ENCODE measurements at places on chromosomes 16 and 17.

- no peak for DNase-seq
These were observed 48.1 kb upstream of the KSR1 start for GRCh38 chr17:27407916-27408864.

GRCh38 chr17:39667945-39668924 is at the start of gene PNMT:
PNMT (plus strand) TSS chr17:39668453; CDS start chr17:39668476, 23 bp downstream.
- DNase-seq, result peak; percentile 87

- no peak for DNase-seq
These were observed 8.8 kb downstream of the TBX2 start for GRCh38 chr17:61408151-61409041.

DNA sequence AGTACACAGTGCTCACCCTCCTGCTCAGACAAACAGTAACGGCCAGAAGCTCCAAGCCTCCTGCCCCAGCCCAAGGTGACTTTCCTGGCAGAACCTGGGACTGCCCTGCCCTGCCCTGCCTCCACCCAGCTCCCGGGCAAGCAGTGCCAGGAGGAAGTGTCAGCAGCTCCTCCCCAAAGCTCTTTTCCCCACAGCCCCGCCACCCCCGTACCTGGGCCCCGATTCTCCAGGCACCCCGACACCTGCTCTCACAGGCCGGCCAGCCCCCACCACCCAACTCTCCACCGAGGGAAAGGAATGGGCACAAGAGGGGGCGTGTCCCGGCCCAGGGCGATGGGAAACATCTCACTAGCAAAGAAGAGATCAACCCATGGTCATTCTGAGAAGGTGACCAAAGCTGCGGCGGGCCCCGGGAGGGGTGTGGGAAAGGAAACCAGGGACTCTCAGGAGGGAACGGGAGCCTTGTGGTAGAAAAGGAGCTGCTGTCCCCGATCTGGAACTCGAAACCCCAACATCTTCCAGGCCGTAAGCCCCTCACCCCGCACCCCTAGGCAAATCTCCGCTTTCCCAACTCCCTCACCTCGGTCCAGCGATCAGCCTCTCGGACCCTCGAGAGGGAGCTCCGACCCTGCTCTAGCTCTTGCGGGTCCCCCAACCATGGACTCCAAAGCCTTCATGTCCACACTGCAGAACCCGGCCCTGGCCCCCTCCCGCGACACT is 1.2 kb downstream of the BCAR1 start:
- peak; percentile 34 for DNase-seq

GRCh38 chr17:39981207-39981741 is 667 bp downstream of the PSMD3 start:
- DNase-seq, result peak; percentile 73
